ENCODE measurements at places on chromosomes 6 and 20.

GRCh38 chr6:1702580-1703051 lies 92.9 kb downstream of the FOXC1 start:
- DNase-seq, result no peak

GRCh38 chr6:164086076-164086887 lies 671.8 kb downstream of the QKI start:
- no peak for DNase-seq

DNA sequence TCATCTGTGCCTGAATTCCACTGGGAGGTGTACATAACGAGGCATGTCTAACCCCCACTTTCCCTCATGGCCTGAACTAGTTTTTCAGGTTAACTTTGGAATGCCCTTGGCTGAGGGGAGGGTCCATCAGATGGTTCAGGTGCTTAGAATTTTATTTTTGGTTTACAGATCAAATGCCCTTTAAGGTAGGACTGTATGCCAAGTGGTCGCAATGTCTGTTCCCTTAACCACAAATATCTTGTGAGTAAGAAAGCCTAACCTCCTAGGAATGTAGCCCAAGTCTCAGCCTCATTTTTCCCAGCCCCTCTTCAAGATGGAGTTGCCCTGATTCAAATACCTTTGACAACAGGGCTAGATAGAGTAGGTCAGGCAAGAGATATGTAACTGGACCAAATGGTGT lies 78.4 kb downstream of the RNASET2 start:
- no peak for DNase-seq

DNA sequence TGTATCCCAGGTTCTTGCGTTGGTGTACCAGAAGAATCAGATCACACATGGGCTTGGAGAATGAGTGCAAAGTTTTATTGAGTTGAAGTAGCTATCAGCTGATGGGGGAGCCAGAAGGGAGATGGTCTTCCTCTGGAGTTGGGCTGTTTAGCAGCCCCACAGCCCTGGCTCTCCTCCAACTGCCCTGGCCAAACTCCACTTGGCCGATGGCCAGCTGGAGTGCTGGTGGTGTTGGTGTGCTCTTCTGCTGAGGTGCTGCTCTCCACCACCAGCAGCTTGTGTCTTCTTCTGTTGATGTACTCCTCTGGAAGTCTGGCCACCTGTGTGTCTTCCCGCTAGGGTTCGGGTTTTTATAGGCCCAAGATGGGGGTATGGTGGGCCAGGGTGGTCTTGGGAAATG lies 172.8 kb downstream of the TINAG start:
- no peak for DNase-seq

DNA sequence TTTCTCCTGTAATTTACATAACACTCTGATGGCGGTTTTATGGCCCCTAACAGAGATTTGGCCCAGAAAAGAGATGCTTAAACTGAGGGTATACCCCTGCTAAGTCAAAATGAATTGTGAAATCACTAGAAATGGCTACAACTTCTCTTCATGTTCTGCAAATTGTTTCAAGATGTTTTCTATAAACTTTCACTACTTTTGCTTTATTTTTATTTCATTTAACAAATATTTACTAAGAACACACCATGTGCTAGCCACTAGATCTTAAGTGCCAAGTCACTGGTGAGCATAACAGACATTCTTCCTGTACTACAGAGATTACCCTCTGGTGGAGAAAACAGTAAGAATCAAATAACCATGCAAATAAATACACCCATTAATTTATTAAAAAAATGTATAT lies 87.6 kb downstream of the KCNQ5 start:
- no peak for DNase-seq

DNA sequence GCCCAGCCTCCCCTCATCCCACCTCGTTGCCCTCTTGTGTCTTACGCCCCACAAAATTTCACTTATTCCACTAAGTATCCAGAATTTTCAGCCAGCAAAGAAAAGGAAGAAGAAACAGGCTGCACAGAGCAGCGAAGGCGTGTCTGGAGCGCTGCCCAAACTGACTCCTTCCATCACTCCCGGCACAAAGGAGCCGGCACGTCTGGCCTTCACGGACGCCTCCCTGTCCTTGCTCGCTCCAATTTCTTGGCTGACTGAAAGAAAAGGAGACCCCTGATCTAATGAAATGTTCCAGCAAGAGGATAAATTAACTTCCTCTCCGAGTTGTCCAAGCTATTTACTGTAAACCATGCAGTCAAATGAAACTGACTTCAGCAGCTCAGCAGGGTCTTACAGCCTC lies 152.3 kb upstream of the CDH4 start:
- DNase-seq, result no peak

DNA sequence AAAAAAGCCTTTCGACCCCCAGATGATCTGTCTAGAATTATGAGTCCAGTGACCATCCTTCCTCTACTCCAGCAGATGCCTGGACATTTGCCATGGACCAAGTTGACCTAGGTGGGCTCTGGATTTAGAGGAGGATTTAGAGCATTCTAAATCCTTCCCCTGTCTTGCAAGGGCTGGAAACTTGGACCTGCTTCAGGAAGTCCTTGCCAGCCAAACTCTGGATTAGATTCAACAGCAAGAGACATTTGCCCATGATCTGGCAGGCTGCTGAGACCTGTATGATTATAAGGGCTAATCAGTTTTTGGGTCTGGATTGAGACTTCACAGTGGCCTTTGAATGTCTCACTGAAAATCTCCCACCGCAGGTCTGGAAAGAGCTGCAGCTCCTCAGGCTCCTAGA lies 13.1 kb upstream of the HDGFL1 start:
- no peak for DNase-seq

GRCh38 chr6:112284603-112285002 lies 30.2 kb upstream of the LAMA4 start:
- no peak for DNase-seq

DNA sequence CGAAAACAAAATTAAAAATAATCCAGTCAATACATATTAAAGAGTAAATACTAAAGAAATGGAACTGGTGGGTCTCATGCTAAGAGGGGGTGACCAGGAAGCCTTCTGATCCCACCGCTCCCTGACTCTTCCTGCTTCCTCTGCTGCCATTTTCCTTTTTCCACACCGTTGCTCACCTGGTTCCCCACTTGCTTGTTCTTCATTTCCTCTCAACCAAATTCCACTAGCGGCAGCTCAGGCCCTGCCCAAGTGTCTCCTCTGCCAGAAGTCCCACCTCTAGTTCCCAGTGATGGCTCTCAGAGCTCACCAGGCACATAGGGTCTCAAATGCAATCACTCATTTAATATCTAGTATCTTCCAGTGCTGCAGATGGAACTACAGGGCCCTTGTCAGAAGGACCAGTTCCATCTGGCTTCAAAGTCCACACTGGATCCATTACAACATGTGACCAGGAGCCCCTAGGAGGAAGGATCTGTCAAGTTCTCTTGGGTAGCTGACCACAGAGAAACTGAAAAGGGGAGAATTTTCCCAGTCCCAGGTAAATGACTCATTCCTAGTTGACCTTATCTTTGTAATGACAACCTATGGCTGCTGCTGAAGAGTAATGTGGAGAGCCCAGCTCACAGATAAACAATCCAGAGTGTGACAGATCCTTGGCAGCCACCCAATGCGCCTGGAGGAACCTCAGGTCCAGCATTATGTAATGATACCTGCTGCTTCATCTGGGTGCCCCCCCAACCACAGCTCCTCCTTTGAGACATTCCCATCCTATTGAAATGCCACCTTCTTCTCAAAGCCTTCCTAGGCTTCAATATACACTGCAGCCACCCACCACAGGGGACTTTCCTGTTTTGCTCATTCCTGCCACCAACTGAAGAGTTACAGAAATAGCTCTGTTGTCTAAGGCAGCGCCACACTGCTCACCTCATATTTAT lies 38.2 kb downstream of the ELMO2 start:
- DNase-seq, result no peak

- no peak for DNase-seq
These were observed 66.4 kb downstream of the ANKS1A start for GRCh38 chr6:34955442-34955841.

- DNase-seq, result no peak
These were observed 37.4 kb downstream of the RFPL4B start for GRCh38 chr6:112384511-112384910.

GRCh38 chr6:28399350-28400121 lies at the start of gene ZSCAN12:
Gene ZSCAN12 (minus strand): TSS chr6:28399747. CDS start chr6:28398405, 1,342 bp downstream.
- DNase-seq, result peak; percentile 63

GRCh38 chr20:12729326-12729725 lies 279.4 kb upstream of the SPTLC3 start:
- DNase-seq, result no peak

DNA sequence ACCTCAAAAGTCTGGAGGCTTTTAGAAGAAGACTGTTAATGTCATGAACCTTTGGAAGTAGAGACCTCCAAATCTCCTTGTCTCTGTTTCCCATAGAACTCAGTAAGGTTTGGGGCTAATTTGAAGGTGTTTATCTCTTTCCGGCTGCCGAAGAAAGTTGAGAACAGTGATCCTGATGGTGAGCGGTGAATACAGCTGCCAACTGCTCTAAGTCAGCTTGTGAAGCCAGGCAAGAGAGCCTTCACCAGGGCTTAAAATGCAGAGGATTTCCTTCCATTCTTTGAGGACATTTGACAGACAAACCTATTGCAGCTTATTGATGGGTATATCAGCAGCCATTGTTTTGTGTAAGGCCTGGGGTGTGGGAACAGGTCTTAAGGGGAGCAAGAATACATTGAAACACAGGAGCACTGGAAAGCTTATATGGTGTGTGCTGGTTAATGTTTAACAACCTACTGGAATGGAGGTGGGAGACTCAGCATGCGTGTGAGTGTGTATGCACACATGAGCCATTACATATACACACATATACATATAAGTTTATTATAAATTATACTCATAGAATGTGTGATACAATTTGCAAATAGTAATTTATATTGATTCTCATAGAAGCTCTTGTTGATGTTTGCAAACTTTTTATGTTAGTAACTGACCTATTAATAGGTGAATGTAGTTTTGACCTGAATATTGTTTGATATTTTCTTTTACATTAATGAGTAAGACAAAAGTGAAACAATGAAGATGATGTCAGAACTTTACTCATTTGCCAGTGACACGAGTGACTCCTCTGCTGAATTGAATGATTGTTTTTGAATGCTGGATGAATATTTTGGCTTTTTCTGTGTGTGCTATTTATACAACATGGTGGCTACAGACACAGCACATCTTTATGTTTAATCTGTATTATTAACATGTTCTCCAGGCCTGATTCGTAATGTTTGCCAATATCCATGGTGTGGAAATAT lies 18.1 kb downstream of the PLEKHG1 start:
- DNase-seq, result no peak

DNA sequence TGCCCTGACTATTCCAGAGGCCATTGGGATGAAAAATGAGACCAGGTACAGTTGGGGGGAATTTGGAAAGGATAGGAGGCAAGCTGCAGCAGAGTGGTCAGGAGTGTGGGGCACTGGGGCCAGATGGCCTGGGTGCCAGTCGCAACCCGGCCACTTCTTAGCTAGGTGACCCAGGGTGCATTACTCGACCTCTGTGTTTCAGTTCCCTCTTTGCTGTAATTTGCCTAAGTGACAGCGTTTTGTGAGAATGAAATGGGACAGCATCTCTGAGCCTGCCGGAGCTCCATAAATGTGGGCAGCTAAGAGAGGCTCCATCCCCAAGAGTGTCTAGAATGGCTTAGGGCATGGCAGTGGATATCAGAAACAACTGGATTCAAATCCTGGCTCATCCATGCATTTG lies 13.9 kb downstream of the LRFN2 start:
- DNase-seq, result no peak

DNA sequence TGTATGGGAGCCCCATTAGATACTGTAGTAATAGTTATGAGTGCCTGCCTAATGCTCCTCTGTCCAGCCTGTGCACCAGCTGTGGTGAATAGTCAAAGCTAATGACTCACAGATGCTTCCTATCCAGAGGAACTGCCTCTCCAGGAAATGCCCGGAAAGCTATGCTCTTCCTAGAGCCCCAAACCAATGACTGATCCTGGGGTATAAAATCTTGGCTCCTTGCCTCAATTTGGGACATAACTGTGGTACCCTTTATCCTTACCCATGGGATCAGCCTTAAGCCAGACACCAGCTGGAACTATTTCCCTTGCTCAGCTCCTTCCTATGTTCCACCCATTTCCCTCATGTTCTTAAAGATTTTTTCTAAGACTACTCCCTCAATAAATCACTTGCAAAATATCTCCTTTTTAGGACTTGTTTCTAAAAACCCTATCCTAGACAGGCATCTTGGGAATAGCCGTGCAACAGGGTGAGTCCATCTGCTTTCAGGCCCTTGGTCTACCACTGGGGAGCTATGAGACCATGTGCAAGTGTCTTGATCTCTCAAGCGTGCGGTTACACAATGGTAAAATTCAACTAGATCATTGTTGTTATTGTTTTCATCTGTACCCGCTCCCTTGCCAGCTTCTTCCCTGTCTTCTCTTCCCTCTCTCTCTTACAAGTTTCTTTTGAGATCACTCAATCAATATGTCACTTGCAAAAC lies 283.7 kb downstream of the BTBD3 start:
- DNase-seq, result no peak

DNA sequence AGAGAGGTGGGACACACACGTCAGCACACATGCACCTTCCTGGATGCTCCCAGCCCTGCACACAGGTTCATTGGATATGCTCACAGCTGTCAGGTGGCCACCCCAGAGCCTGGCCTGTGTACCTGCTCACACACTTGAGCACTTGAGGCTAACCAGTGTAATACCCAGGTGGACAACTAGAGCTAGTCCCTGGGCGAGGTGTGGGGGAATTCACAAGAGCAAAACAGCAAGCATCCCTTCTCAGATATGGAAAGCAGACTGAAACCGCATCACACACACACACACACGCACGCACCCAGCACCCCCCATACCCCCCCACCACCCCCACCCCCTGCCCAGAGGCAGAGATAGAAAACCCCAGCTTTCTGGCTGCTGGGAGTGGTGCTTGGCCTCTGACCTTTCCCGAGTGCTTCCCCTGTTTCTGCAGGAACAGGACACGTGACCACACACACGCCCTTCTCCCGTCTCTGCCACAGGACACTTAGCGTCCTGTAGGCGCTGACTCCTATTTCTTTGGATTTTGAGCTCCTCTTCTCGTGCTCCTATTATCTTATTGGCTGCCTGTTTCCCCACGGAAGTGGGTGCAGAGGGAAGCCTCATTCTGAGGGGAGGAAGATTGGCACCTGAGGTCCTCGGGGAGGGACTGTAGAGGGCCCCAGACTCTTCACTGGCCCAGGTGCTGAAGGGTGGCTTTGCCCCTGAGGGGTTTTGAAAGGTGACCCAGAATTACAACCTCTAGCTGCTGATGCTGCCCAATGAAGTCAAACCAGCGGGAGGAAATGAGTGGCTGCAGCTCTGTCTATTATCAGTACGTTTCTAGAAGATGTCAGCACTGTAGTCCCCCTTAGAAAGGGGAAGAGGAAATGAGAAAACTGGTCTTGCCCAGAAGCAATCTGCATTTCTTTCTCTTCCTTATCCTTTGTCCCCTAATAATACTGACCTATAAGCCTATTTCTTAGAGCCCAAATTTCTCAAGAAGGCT lies 65.8 kb downstream of the SYTL3 start:
- no peak for DNase-seq

DNA sequence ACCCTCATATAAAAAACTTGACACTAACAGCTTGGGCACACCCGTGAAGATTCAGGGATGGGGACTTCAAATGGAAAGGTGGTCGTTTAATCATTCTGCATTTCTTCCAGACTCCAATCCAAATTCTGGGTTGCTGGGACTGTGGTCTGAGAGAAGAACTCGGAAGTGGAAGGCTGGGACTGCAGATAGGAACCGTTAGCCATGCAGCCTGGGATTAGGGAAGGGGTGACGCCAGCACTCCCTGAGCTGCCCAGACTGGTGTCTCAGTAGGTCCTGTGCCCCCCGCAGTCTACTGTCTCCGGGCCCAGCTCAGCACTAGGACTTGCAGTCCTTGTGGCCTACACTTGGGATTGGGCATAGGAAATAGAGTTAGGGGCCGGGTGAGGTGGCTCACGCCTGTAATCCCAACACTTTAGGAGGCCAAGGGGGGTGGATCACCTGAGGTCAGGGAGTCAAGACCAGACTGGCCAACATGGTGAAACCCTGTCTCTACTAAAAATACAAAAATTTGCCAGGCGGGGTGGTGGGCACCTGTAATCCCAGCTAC lies 511 bp upstream of the CLIC1 start:
- no peak for DNase-seq

Data from T-helper 9 cell (primary cell).